ENCODE measurements at places on chromosomes 3 and 15.

- DNase-seq: no peak
Observed at GRCh38 chr15:61155741-61156700, 73.1 kb downstream of the RORA start.

DNA sequence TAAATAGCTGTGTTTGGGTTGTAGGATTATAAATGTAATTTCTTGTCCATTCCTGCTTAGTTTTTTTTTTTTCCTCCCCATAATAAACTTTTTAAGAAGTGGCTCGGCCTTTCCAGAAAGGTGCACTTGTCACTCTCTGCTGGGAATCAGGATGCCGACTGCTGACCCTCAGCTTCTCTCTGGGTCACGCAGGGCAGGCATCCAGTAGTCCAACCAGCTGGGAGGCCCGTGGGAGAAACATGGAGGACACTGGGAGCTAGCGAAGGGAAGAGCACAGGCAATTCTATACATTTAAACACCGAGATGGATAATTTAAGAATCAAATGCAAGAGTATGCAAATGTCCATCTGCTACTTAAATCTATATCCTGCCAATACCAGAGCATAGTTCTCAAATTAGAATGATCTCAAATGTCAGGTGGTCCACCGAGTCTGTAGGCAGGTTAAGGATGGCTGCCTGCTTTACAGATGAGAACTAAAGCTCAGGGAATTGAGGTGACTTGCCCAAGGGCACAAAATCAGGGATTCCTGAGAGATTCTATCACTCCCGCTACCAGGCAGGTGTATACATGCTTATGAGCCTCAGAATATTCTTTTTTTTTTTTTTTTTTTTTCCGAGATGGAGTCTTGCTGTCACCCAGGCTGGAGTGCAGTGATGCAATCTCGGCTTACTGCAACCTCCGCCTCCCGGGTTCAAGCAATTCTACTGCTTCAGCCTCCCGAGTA, 64.5 kb downstream of the DAPK2 start:
- DNase-seq: peak; percentile 32

DNA sequence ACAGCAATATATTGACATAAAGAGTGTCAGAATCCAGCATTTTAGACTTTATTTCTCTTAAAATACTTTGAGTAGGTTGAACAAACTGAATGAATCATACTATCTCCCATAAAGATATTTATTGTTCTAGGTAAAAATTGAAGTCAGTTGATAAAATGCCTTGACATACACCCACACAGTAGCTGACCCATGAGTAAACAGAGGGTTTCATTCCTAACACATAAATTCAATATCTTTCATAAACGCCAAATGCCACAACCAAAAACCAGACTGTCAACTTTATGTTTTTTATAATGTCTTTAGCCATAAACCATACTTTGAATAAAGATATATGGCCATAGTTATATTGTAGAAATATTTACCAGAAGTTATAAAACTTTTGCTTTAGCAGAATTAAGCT, 742.4 kb downstream of the NAALADL2 start:
- no peak for DNase-seq

DNA sequence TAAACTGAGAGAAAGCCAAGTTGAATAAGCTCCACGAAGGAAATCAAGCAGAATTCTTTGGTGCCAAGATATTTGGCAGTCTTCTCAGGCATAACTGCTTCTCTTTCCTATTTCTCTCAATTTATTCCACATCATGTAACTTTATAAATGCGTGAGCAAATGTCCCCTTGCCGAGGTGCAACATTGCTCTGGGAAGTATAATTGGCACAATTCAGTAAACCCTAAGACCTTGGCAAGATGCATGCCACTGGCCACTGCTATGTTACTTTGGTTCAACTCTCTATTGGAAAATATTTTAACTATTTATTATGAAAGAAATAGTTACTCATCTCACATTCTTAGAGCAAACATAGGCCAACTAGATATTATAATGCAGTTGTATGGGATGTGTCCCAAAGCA, 170.2 kb downstream of the SUCNR1 start:
- DNase-seq: no peak

DNA sequence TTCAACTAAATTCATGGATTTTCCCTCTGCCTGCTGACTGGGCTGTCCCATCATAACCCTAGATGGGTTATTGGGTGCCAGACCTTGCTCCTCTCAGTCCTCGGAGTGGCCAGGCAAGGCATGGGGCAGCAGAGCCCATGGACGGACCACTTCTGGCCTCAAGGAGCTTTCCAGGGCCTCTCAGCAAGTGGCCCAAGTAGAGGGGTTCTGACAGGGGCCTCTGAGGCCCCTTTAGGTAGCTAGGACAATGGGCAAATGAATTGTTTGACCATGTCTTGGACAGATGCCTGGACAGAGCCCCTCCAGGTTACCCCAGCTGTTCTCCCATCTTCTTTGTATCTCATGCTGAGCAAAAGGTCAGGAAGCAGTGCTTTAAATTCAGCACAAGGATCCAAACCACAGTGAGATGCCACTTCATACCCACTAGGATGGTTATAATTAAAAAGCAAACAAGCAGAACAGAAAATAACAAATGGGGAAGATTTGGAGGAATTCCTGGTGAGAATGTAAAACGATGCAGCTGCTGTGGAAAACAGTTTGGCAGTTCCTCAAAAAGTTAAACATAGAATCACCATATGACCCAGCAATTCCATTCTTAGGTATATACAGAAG, 61.6 kb downstream of the SPSB4 start:
- DNase-seq: no peak

- DNase-seq: no peak
Observed at GRCh38 chr3:56547486-56547885, 9.5 kb upstream of the CCDC66 start.

DNA sequence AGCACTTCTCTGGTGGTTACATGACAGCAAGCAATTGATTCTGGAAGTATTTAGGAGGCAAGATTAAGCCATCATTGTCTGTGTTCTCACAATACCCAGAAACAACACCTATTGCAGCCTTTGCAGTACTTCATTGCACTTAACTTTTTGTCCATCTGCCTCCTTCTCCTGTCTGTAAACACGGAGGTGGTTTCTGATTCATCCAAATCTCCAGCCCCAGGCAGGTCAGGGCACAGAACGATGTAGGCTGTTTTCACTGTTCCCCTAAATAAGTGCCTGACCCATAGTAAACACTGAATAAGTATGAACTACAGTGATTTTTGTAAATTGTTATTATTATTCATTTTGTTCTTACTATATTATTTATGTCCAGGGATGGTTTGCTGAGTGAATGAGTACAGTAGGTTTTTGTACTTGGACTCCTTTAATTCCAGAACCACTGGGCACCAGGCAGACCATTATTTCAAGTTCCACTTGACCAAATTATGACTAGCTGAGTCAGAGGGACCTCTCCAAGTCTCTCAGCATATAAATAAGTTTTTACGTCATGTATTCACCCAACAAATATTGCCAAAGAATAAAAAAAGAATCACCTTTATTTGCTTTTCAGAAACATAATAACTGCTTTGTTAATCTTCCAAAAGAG, 283.3 kb upstream of the TRIM42 start:
- DNase-seq: no peak

GRCh38 chr3:66394753-66395249, 106.0 kb downstream of the LRIG1 start:
- DNase-seq: no peak

GRCh38 chr15:59018833-59019232, 31.4 kb downstream of the RNF111 start:
- DNase-seq: no peak

DNA sequence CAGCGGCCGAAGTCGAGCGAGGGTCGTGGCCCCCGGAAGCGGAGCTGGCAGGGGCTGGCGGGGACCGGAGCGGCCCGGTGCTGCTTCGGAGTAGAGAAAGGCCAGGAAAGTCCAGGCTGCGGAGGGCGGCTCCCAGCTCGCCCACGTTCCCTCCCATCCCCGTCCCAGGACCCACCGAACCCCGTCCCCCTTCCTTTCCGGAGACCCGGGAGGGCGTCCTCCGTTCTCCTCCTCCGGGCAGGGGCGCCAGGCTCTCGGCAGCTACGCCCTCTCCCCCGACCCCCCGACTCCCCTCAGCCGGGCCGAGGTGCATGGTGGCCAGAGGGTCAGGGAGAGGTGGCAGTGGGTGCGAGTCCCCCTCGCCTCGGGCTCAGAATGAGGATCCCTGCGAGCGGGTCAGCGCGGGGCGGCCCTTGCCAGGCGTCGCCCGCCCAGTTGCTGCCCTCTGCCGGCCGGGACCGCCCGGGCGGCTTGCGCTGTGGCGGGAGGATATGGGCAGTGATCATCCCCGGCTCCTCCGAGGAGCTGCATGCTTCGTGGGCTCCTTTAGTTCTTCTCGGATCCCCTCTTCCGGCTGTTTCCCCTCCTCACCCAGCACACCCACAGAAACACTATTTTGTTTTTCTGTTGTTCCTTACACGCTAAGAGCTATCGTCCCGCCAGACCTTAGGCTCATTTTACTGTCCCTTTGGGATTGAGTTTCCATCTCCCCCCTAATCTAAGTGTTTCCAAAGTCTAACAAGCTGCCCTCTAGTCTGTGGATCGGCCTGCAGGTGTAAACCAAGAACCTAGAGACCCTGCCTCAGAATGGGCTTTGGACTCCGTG, 744 bp upstream of the ALDH1A2 start:
- peak; percentile 68 for DNase-seq

- DNase-seq: no peak
Observed at GRCh38 chr15:83504365-83504764, 57.2 kb downstream of the SH3GL3 start.

GRCh38 chr3:183826448-183827250, 1.3 kb upstream of the MAP6D1 start:
- DNase-seq: peak; percentile 79

- DNase-seq: no peak
Observed at GRCh38 chr3:192275741-192276355, 451.5 kb downstream of the FGF12 start.

GRCh38 chr3:127210654-127210943, 17.7 kb downstream of the PRR23E start:
- no peak for DNase-seq

GRCh38 chr15:43513550-43513949, 3.9 kb upstream of the MAP1A start:
- DNase-seq: no peak

GRCh38 chr15:35737441-35737840, 191.5 kb upstream of the DPH6 start:
- no peak for DNase-seq

GRCh38 chr15:100900136-100900794, 18.9 kb upstream of the LRRK1 start:
- DNase-seq: no peak

DNA sequence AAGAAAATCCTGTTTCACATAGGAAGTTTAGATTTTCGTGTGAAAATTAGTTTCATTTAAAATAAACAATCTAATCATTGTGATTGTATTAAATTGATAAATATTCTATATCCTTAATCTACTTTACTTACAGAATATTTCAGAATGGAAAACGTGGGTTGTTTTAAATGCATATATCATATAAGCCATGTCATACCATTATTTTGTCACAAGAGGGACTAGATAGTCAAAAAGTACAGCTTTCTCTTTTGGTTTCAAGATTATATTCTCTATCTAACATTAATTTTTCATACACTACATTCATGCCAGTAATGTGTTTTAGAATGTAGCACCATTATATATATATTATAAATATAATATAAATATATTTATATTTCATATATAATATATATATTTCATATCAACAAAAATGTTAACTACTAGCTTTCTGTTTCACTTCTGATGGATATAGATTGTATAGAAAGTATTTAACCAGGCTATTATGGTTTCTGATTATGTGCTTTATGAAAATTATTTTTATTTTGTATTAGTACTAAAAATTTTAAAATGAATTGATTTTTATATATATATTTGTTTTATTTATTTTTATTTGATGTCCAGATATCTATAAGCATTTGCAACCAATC, 45.3 kb downstream of the OSTN start:
- no peak for DNase-seq

DNA sequence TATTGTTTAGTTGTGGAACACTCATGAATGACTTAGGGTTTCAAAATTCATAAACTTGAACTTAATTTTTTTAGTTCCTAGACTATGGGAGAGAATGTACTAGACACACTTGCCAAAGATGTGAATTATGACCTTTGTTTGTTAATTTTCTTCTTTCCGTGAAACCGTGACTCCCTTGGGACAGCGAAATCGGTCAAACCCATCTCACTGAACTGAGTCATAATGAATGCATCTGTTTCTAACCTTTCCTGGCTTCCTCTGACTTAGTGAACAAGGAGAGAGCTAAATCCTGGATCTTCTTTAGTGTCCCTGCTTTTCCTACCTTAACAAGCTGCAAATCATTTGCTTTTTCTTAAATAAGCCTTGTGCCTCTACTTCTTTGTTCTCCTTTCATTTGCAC, 85.5 kb downstream of the LARS2 start:
- DNase-seq: no peak

GRCh38 chr15:101641129-101641764, 10.9 kb downstream of the TM2D3 start:
- DNase-seq: peak; percentile 74

- DNase-seq: no peak
Observed at GRCh38 chr3:181265750-181266333, 276.3 kb upstream of the DNAJC19 start.

GRCh38 chr15:55195996-55196395, 745 bp downstream of the RSL24D1 start:
- DNase-seq: no peak

DNA sequence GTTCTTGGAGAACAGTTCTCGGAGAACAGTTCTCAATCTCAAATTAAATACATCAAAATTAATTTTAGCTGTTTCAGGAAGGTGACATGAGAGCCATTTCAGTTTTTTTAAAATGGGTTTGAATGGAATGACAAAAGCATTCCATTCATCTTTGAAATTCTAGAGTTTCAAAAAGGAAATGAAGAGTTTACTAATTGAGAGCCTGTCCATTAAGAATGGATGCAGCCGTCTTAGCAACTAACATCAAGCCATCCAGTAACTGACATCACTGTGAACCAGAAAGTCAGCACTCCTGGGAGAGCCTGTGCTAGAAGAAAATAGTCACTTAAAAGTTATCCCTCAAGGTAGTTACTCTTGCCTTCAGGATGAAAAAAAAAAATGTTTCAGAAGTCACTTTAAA, 47.0 kb upstream of the FSTL1 start:
- DNase-seq: no peak

DNA sequence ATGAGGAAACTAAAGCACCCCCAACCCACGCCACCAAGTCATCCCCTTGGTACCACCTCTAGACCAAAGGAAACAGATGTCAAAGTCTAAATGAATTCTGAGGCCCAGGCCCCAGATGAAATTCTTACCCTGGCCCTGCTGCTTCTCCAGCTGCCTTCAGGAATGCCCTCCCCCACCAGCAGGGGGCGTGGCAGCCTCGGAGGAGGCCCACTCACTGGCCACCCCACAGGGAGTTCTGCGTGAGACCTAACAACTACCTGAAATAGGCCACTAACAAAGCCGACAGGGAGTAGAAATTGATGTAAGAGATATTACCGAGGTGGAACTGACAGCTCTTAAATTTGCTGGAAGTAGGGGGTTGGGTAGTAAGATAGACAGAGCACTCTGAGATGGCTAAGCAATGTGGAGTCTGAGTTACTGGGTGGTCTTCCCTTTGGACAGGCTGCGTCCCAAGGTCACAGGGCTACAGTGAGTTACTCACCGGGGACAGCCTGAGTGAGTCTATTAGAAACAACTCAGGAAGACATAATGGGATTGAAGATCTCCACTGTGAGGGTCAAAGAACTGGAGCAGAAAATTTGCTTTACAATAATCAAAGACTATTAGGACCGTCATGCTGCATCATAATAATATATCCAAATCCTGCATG, 240.7 kb downstream of the SHOX2 start:
- no peak for DNase-seq
